ENCODE measurements at places on chromosomes 12 and 14.
A peak's percentile ranks its signal among the peaks of the same experiment; 100 is the strongest.

GRCh38 chr12:123363740-123364531 is 711 bp downstream of the SBNO1 start:
- peak; percentile 1 for DNase-seq

DNA sequence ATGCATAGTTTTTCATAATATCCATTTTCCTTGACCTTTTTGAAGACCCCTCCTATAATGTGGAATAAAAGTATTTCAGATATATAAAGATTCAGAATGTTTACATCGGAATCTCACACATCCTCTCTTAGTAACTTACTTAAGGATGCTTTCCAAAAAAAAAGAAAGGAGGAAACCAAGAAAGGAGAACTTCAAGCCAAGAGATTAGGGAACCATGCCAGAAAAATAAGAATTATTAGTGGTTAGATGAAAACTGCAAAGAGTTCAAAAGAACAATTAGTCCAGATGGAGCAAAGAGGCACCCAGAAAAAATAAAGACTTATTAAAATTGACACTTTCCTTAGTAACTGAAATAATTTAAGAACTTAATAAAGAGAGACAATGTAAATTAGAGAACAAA is 179.2 kb downstream of the DUSP6 start:
- no peak for DNase-seq

GRCh38 chr12:46209170-46209569 is 59.7 kb downstream of the SLC38A1 start:
- no peak for DNase-seq

DNA sequence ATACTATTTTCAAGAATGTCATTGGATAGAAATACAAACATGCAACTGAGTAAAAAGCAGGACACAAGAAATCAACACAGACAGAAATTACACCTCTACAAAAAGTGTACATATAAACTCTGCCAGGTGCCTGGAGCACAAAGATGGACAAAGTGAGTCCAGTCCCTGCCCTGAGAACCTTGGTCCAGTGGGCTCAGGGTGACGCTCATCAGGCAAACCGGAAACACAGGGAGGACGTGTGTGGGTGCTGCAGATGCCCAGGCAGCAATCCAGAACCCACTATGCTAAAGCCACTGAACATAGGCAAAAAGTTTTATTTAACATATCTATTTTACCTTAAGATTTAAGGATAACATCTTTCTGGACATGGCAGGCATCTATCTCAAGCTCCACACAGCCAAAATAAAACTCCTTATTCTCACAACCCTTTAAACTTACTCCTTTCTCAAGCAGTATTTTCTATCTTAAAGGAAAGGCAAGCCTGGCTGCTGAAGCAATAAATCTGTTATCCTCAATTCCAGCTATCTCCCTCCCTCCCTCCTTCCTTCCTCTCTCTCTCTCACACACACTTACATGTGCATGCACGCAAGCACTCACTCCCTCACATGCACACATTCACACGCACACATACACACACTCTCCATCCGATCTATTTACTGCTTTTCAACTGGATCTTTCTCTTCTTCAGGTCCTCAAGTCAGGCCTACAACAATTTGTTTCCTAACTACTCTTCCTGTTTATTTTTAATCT is 10.2 kb downstream of the PPP1R13B start:
- DNase-seq: no peak

- no peak for DNase-seq
Observed at GRCh38 chr14:96445844-96446710, 54.1 kb downstream of the AK7 start.

- no peak for DNase-seq
Observed at GRCh38 chr12:47798382-47798948, 21.2 kb downstream of the HDAC7 start.

- no peak for DNase-seq
Observed at GRCh38 chr14:104100171-104101085, 14.9 kb downstream of the ASPG start.

GRCh38 chr14:104931771-104932675 is 7.3 kb downstream of the PLD4 start:
- DNase-seq: no peak

DNA sequence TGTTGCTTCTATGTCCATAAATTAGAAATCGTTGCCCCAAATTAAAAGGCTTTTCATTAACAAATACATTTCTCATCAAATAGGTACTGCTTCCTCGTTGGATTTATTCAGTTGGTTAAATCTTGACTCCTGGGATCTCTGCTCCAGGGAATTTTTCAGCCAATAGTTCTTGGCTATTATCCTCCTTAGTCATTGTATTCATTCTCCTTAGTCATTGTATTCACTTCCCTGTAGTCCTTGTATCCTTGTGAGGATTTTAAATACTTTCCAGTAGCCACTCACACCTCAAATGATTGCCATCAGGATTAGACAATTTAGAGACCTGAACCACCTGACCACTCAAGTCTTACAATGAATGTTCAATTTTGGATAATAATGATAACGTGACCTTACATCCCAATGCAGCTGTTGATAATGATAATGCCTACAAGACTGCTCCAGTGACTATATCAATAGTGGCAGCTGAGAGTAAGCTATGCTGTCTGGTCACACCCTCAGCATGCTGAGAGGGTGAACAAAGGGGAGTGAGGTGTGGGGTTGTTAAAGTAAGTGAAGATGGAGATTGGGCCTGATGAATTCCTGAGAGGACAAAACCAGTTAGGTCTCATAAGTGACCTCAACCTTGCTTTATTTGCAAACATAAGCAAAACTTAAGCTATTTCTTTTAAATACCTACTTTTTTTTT is 193.7 kb upstream of the RTL1 start:
- DNase-seq: no peak

GRCh38 chr14:100674428-100674827 is 52.3 kb upstream of the DLK1 start:
- no peak for DNase-seq

- DNase-seq: no peak
Observed at GRCh38 chr14:92895352-92895878, 27.5 kb upstream of the CHGA start.

GRCh38 chr12:27733052-27733656 is 22.5 kb downstream of the MRPS35 start:
- DNase-seq: no peak

DNA sequence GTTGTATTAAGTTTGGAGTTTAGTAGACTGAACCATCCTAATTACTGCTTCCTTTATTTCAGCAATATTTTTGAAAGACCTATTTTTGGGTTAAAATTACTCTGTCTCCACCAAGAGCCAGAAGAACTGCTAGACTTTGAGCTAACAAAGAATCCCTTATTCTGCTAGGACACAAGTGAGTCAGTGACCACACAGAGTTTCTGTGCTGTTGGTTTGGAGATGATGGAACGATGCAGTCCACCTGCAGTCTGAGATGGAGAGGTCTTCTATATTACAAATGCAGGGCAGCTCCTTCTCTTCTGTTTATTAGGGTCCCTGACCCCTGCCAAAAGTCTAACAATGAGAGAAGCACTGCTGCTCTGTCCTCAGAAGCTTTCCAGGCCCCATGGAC is 6.7 kb upstream of the STXBP6 start:
- no peak for DNase-seq

- no peak for DNase-seq
Observed at GRCh38 chr12:6771509-6772330, 600 bp upstream of the LAG3 start.

GRCh38 chr14:79724934-79725717 is 486.2 kb downstream of the DIO2 start:
- DNase-seq: no peak

GRCh38 chr14:101409006-101409543 is 152.2 kb upstream of the DIO3 start:
- no peak for DNase-seq

GRCh38 chr14:20757965-20758364 is 10.2 kb upstream of the EDDM3B start:
- no peak for DNase-seq

Data from NCI-H226 (cell line).